HFF-Myc (cell line): ENCODE measurements at places on chromosomes 3 and 15.

DNA sequence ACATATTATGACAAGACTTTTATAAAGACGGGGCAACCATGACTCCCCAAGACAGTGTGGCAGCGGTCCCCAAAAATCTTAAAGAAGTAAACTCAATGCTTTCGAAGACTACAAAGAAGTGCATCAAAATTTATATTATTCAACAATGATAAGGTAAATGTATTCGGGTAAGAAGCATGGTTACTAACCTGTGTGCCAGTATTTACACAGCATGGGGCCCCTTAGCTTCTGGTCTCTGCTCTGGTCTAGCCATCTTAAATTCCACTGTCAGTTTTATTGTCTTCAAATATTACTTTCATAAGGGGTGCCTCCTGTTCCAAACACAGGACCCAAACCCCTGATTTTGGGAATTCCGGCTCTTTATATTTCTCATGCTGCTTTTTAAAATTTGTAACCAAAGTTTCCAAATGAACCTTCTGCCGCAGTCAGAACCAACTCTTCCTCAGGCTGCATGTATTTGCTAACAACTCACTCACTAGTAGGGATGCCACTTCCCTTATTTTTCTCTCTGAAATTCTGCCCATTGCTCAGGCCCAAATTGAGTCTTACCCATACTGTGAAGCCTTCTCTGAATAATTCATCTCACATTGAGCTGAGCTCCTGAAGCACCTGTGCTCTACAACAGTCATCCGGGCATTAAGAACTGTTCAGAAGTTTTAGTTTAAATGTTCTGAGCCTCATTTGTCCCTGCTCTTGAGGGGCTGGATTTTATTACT is 1.2 kb downstream of the TTC23 start:
- DNase-seq: no peak

- DNase-seq: no peak
Observed at GRCh38 chr15:77510066-77511057, 89.7 kb downstream of the HMG20A start.

GRCh38 chr3:187210545-187211327 is 13.4 kb downstream of the RTP1 start:
- no peak for DNase-seq

DNA sequence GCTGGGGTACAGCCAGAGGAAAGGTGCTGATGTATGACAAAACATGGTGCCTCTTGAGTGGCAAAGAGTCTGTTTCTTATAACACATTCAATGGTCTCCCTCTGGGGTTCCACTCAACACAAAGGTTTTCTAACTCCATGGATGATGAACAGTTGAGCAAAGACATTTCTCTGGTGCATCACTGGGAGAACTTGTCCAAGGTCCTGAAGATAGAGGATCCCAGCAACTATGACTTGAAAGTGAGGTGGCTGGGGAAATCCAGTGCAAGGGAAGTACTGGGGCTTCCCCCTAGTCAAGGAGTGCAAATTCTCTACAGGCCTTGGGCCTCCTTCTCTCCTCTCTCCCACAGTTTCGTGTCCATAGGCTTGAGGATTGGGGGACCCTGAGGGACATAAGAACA is 431.1 kb downstream of the WDR72 start:
- DNase-seq: no peak

DNA sequence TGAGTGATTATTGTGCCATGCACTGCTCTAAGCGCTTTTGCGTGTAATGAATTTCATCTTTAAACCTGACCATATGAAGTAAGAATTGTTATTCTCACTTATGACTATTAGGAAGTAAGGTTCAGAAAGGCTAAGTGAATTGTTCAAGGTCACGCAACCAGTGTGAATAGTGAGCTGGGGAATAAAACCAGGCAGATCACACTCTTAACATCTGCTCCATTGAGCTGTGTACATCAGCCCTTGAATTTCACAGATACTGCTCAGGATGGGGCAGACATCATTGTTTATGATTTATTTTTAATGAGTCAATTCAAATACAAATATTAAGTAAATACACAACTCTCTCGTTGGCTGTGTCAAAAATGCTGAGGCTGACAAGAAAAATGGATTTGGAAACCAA is 184.5 kb downstream of the FNDC3B start:
- DNase-seq: no peak

DNA sequence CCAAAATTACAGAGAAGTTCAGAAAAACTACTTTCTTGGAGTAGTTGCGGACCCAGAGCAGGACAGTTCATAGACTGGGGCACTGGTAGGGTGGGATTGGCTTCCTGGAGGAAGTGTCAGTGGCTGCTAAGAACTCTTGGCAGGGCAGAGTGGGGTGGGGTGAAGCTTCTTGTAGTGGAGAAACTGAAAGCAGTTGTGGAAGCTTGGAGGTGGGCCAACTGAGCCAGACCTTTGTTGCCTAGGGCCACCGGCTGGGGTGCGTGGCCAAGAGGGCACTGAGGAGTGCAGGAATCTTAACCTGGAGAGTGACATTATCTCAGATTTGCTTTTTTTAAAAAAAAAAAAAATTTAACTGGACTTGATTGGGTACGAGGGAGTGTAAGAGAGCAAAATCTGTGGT is 3.1 kb downstream of the KAT2B start:
- no peak for DNase-seq

DNA sequence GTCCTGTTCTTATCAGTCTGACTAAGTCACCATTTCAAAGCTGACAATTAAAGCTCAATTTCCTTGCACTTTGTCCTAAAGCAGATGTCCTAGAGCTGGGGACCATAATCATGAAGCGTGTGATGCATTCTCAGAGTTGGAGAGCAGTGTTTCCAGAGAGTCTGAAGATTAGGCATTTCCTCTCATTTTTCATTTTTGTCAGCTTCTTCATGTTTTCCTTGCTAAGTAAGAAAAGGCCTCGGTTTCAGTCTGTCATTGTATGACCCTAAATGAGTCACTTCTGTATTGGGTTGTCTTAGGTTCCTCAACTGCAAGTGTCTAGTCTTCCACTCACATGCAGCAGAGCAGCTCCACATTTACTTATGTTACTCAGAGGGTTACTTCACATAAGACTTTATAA is 257.2 kb upstream of the TPRG1 start:
- DNase-seq: no peak

DNA sequence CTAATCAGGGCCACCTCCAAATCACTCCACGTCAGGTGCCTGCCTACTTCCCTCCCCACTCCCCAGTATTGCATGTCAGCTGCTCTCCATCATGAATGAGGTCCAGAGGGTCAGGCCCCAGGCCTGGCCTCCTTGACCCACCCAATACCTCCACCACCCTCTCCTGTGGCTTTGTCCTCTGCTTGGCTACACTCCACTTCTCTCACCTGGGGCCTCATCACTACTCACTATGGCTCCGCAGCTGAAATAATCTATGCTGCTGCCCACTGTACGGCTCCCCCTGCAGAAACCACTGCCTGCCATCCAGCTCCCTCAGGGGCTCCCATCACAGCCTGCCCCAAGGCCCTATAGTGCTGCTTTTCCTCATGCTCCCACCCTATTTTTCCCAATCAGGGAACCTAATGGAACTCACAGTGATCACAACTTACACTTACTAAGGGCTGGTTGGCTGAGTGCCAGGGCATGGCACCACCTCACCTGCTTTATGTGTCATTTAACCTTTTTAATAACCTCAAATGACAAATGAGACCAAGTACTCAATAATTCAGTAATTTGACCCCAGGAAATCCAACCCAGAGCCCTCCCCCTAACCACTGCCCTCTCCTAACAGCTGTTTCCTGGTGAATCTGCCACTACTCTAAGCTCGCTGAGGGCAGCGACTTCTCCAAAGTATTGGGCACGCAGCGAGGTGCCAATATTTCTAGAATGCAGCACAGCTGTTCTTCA is 2.3 kb downstream of the GORASP1 start:
- DNase-seq: no peak

DNA sequence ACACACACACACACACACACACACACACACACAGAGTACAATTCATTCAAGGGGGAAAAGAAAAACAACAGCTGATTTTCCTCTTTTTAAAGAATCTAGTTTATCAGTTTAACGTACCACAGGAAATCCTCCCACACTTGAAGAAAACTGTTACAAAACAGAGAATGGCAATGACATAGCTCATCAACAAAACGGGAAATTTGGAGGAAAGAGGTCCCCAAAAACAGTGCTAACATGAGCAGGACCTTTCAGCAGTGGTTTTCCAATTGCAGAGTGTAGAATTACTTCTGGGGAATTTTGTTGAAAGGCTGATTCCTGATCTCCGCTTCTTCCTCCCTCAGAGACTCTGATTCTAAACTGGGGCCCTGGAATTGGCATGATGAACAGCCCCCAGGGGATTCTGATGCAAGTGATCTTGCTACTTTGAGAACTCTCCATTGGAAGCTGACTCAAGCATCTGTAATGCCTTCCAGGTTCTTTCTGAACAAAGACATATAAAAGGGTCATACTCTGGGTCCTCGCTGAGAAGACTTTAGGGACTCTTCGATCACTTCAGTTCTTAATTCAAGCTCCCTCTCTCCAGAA is 442.6 kb upstream of the PROK2 start:
- no peak for DNase-seq

DNA sequence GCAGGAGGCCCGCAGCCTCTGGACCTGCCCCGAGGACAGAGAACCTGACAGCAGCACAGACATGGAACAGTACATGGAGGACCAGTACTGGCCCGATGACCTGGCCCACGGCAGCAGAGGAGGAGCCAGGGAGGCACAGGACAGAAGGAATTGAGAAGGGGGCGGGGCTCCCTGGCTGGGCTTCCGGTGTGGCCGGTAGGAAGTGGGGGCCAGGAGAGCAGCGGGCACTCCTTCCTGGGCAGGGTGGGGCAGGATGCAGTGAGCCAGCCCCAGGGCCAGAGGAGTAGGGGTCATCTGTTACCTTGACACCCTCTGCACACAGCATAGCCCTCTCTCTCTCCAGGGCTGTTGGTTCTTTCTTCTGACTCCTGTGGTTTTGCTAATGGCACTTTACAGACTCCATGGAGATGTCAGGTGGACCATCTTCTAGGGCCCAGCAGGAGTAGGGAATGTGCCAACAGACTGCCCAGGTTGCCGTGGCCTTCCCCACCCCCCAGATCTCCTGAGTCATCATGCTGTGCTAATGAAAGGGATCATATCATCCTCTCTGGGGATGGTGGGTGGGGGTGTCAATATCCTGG is 8.6 kb upstream of the ISG20 start:
- DNase-seq: no peak

DNA sequence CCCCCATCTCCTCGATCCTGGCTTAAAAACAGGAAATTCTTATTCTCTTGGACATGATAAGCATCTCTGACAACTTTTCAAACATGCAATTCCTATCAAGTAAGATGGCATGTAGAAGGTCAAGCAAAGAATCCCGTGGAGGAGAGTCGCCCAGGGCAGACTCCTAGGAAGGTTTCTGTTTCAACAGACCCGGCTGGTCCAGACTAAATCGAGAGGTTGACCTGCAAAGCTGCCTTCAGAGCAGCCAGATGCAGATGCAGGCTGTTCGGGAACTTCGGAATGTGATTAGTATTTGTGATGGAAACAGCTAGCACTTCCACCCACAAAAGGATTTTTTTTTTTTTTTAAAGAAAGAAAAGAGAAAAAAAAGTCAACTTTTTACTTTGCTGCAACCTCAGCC is 216.8 kb downstream of the NR1D2 start:
- no peak for DNase-seq

DNA sequence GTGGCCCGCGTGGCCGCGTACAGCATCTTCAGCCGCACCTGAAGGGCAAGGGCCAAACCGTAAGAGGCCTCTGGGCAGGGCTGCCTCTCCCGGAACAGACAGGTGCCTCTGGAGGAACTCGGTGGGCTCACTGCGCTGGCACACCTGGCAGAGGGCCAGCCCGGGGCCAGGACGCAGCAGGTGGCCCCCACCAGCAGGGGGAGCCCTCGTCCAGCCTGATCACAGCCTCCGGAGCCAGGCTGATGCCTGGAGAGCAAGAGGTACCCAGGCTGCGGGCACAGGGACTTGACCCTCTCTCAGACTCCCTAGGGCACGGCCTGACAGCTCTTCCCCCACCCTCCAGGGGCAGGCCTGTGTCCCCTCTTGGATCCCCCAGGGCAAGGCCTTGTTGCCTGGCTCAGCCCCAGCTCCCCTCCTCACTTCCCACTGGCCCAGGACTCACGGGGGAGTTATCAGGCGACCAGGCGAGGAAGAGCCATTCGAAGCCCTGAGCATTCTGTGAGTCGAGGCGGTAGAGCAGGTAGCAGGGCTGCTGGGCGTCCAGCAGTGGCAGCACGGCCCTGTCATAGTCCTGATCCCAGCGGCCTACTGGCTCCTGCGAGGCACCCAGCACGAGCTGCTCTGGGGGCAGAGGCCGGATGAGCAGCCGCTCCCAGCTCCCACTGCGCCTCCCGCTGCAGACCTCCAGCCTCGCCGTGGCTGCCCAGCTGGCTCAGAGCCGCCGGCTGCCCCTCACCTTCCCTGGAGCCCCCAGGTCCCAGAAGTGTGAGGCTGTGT is 6.2 kb upstream of the TLR9 start:
- DNase-seq: no peak

DNA sequence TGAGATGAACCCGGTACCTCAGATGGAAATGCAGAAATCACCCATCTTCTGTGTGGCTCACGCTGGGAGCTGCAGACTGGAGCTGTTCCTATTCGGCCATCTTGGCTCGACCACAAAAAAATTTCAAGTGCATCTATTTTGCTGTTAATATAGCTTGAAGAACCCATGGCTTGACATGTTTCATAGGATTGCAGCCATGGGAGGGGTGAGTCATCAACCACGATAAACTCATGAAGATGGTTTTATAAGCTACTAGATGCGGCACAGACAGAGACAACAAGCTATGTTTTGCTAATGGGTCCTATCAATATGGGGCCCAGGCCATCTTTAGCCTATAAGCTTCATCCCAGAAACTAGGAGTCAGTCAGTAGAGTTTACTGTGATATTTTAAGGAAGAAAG is 100.4 kb upstream of the PHLDB2 start:
- no peak for DNase-seq

DNA sequence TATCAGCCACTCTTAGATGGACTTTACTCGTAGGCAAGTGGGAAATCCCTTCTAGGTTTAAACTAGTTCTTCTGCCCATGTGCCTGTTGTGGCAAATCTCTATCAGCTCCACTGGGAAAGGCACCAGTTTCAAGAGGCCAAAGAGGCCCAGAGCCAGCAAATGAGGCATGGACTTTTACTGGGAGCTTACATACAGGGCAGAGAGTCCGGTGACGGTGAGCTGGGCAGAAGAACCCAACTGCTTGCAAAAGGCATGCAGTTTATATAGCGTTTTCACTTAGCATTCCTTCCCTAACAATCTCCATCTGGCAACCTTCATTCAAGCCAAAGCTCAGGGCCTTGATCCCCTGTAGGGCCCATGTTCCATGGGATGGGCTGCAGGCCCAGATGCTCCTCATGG is 93.0 kb upstream of the C3orf80 start:
- no peak for DNase-seq

- DNase-seq: no peak
Observed at GRCh38 chr3:184761075-184761841, 49.4 kb upstream of the MAGEF1 start.

- DNase-seq: no peak
Observed at GRCh38 chr15:68367992-68368391, 64.0 kb downstream of the ITGA11 start.

DNA sequence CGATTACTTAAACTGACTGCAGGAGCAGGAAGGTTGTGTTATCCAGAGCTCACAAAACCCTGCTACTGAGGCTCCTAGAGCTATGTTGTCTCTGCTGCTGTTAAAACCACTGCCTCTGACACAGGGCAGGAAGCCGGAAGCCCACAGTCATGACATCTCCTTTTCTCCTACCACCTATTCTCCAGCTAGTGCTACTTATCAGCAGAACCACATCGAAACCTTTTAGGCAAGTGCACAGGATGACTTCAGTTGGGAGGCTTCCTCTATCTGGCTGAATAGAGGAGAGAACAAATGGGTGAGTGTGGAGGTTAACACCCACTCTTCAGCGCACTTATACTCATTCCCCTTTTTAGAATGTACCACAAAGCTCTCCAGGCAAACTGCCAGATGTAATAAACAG is 638.0 kb downstream of the OTOL1 start:
- no peak for DNase-seq

GRCh38 chr15:23372284-23372683 is 17.7 kb downstream of the GOLGA8S start:
- no peak for DNase-seq
